Right lobe of liver (tissue), 6 donors: ENCODE measurements at places on chromosomes 3 and 15. TPM values are rescaled to one million over a fixed set of nuclear protein-coding genes. Genes with fewer than 3 reads are reported as not detected.

Gene GXYLT2
- 0.69 TPM for total RNA-seq

Gene IGF2BP2
- 1.7 TPM for total RNA-seq

Gene CATSPER2
- total RNA-seq: 0.74 TPM

Gene TMEM41A
- 11.6 TPM for total RNA-seq

Gene NDN
- total RNA-seq: 1.6 TPM

Gene PXYLP1
- total RNA-seq: 2.5 TPM

Gene AKAP13
- total RNA-seq: 65.5 TPM

Gene PLSCR2
- not detected for total RNA-seq

Gene AMT
- 10.3 TPM for total RNA-seq

Gene SLC24A5
- not detected for total RNA-seq

Gene C3orf85
- total RNA-seq: 8.3 TPM

Gene BMF
- total RNA-seq: 4.3 TPM

Gene NPTN
- total RNA-seq: 36.8 TPM

Gene EBLN2
- total RNA-seq: 1.7 TPM

Gene GCHFR
- total RNA-seq: 136 TPM

GRCh38 chr15:47924381-47924780, 196.4 kb upstream of the SLC24A5 start:
- DNase-seq: no peak

GRCh38 chr3:160291290-160291908, 66.2 kb downstream of the C3orf80 start:
- DNase-seq: peak; percentile 88

- no peak for DNase-seq
Observed at GRCh38 chr3:193974191-193974652, 161.7 kb upstream of the HES1 start.

- DNase-seq: no peak
Observed at GRCh38 chr15:33960549-33960935, 7.8 kb upstream of the CHRM5 start.

DNA sequence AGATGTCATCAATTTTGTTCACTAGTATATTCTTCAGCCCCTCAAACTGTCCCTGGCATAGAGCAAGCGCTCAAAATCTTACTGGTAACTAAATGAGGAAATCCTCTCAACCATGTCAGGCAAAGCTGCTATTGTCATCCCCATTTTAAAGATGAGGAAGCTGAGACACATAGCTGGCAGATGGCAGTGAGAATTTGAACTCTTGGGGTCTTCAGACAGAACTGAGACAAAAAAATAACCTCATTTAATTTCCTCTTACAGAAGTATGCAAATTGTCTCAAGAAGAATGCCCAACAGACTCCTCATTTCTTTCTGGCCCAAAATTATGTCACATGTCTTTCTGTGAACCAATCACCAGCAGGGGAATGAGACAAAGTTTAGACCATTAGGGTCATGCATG, 40.2 kb upstream of the LYZL4 start:
- no peak for DNase-seq

DNA sequence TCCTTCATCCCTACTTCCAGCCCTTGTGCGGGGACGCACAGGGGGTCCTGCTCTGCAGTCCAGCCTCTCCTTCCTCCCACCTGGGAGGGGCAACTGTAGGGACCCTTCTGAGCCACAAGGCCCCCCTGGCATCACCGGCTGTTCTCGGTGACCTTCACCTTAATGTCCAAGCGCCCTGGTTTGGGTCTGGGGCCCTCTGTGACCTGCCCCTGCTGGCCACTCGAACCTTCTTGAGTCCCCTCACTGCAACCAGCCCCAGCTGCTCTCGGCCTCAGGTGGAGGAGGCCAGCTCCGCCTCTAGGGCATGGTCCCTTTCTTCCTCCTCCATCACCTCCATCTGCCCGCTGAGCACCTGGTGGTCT, 57.9 kb downstream of the RGMA start:
- DNase-seq: no peak

GRCh38 chr3:154786724-154787123, 293.4 kb upstream of the MME start:
- DNase-seq: no peak

DNA sequence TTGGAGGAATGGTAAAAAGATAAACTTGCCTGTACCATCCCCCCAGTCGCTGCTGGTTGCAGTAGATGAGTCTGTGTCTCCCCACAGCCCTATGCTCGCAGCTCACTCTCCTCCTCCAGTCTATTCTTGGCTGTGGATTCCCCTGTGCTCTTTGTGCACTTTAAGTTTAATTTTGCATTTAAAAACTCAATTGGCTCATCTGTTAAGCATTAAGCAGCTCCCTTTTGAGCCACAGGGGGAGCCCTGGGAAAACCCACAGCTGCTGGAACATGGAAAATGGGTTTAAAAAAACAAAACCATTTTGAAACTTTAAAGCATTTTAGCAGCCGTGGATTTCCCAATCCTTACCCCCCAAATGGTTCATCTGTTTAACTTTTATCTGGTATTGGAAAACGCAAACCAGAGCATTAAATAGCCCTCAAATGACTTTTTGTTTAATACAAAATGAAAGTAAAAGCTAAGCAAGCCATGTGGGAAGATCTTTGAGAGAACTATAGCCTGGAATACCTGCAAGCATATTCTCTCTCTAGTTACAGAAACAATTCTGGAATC, 536.9 kb downstream of the ZIC1 start:
- DNase-seq: no peak

- no peak for DNase-seq
Observed at GRCh38 chr15:52010633-52011595, 8.1 kb upstream of the MAPK6 start.

DNA sequence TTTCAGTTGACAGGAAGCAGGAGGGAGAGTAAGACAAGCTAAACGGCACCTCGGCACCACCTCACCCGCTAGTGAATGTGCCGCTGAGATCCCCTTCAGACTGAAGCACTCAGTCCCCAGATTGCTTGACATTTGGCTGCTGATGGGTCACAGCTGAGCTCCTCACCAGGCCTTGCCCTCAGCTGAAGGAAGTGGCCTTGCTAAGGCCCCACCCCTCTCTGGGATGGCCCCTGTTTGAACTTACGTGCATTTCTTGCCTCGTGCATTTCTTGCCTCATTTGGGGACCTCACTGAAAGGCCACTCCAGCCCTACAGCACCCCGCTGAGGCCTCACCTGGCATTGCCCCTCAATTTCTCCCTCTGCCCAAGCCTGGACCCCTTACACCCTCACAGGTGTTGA, 39.8 kb downstream of the EOGT start:
- DNase-seq: no peak

- no peak for DNase-seq
Observed at GRCh38 chr3:31562525-31562924, 29.8 kb downstream of the STT3B start.

- no peak for DNase-seq
Observed at GRCh38 chr3:177131927-177132636, 65.2 kb downstream of the TBL1XR1 start.

DNA sequence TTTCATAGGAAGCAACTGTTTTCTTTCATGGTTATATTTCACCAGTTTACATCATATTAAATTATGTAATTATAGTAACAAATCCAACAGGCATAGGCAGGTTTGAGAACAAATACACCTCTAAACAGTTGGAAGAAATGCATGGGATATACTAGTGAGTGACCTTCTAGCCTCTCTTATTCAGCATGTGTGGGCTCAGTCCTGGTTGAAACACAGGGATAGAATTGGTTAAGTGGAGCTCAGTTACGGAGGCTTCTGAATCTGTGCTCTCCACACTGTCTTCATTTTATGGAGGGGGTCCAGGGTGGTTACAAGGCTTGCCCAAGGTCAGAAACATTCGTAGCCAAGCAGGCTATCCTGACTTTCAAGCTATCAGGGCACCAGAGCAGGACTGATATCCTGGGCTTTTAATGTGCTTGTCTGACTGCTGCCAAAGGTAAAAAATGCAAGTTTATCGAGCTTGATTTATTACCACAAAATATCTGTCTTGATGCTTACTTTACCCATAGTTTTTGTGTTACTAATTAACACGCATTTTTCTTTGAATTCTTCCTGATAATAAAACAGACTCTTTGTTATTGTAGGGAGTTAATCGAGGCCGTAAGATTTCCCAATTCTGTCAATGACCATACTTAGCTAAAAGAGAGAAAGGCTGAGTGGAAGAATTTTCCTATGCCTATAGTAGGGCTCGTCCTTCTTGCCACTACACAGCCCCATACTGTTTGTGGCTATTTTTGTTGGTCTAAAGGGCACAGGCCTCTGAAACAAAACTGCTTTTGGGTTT, 89.6 kb downstream of the FILIP1L start:
- DNase-seq: no peak

DNA sequence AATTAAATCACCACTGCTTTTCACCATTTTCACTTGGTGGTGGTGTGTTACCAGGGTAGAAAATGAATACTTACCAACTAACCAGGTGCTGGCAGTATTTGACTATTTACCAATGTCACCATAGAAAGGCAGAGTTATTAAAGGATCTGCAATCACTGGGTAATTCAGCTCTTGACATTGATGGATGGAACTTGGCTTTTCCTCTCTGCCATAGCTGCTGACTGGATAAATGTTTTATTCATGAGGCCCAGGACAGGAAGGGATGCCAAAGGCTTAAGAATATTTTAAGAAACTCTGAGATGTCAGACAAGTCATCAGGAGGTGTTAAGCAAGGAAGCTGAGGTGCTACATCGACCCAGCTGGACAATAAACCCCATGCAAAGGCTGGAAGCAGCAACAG, 495.5 kb upstream of the CFAP20DC start:
- DNase-seq: no peak

GRCh38 chr15:49927189-49927861, 191.7 kb downstream of the ATP8B4 start:
- no peak for DNase-seq

GRCh38 chr15:28931828-28932227, 46.1 kb downstream of the APBA2 start:
- no peak for DNase-seq

GRCh38 chr3:172437713-172438112, 10.5 kb downstream of the GHSR start:
- no peak for DNase-seq

DNA sequence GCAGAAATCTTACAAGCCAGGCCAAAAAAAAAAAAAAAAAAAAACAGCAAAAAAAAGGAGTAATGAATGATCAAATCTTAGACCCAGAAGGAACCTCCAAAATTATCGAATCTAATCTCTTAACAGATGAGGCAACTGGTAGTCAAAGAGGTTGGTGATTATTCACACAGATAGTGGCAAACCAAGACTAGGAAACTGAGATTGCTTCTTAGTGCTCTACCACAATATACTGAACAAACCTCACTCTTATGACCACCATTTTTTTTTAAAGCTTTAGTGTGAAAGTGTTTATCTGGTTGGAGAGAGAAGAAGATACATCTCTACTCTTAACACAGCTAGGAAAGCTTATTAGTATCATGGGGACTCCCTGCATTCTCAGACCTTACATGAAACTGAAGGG, 17.3 kb downstream of the ATOSA start:
- DNase-seq: no peak

- no peak for DNase-seq
Observed at GRCh38 chr3:67093305-67093704, 95.2 kb downstream of the KBTBD8 start.

DNA sequence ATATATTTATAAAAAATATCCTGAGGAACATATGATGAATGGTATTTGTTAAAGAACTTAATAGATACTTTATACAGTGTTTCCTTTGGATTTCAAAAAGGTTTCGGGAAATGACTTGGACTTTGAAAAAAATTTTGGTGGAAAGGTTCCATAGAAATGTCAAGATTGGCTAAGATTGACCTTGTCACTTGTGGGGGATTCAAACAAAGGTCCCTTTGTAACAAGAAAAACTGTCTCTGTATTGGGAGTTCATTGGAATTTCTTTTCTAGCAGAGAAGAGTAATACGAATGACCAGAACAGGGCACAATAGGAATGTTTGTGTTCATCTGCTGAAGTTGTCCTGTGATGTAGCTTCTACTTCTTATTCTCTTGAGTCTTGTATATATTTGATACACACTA, 43.2 kb downstream of the ARHGEF26 start:
- DNase-seq: no peak

- DNase-seq: no peak
Observed at GRCh38 chr3:167918686-167919085, 177.0 kb downstream of the GOLIM4 start.

- DNase-seq: no peak
Observed at GRCh38 chr3:128995737-128996136, 1.9 kb upstream of the CFAP92 start.

- DNase-seq: no peak
Observed at GRCh38 chr3:163939926-163940325, 1138.4 kb downstream of the SI start.

- DNase-seq: no peak
Observed at GRCh38 chr3:86333636-86334035, 657.3 kb downstream of the VGLL3 start.

DNA sequence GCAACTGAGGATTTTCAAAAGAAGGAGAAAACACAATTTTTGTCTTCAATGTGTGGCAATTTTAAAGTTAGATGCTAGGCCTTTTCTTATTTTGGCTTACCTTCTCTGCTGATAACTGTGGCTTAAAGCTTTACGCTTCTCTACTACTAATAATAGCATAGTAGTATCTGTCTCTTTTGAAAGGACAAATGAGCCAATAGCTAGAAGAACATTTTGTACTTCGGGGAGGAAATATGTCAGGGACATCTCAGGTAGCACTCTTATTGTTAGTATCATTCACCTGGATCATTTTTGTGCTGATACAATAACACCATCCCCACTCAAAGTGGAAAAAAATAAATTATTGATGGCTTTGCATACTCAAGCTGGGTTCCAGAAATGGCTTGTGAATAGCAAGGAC, 586.1 kb upstream of the TBL1XR1 start:
- no peak for DNase-seq

- no peak for DNase-seq
Observed at GRCh38 chr15:90903733-90904536, 833 bp downstream of the MAN2A2 start.

- no peak for DNase-seq
Observed at GRCh38 chr3:45227946-45228345, 1.9 kb upstream of the TMEM158 start.
